Stimulated activated CD8-positive, alpha-beta memory T cell treated with anti-CD3 and anti-CD28 coated beads, Interleukin-12 subunit alpha, Interleukin-12 subunit beta, amount 100 ng/mL, for 1 hour (primary cell): ENCODE measurements at places on chromosomes 7 and 10.

DNA sequence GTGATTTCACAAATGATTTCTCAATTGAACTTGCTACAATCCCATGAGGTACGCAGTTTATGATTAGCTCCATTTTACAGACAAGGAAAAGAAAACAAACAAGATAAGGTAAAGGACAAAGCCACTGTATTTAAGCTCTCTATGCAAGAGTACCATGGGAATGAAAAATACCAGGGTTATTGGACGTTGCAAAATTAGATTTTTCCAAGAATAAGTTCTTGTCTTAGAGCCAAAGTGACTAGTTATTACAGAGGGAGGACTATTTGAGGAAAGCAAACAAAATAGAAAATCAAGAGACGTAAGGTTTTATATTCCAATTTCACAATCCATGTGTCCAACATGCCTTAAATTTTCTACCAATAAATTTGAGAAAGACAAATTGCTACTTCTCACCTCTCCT, 97.9 kb upstream of the PTN start:
- DNase-seq: no peak

DNA sequence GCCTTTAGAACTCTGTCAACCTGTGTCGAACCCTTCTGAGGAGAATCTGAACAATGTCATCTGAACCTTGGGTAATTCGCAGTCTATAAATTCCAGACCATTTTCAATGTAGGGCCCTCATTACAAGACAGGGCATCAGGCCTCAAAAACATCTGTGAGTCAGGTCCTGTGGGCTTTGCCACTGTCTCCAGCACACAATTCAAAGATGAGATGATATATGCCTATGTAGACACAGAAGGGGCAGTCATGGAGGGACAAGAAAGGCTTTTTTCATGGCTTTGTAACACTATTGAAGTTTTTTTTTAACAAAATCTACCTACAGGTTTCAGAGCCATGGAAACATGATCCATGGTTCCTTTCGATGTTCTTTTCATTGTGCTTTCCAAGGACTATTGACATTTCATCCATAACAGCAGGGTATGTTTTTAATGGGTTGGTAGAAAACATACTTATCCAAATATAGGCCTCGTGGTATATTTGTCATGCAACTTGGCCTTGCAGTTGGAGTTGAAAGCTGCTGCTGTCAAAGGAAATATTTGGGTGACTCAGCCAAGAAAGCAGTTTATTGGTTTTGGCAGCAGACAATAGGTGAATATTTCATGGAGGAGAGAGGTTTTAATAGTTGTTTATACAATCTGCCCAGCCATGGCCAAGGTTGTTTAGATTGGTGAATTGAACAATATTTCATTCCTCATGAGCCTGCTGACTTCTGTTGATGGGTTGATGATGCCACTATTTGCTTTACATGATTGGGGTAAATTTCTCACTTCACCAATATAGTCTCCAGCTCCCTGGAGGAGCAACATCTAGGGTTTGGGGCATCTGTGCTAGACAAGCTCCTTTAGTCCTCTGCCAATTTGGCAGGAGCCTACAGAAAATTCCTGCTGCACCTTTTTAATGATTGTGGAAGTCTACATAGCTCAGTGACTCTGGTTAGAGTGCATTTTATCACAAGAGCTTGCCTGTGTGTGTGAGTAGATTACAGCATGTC, 158.4 kb upstream of the TMEM72 start:
- DNase-seq: no peak

DNA sequence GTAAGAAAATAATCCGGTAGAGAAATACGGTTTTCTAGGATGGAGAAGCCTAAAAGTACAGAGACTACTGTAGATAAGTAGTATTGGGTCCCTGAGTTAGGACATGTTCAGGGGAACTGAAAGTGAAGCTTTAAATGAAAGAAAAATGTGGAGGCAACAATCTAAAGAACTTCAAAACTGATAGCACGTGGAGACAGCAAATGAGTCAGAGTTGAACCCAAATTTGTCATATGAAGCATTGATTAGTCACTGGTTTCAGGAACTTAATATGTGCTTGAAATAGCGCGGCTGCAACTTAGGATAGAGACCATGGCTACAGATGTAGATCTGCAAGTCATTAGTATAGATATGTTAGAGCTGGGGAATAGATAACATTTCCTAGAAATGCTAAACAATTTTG, 1138.6 kb upstream of the SORCS1 start:
- no peak for DNase-seq

DNA sequence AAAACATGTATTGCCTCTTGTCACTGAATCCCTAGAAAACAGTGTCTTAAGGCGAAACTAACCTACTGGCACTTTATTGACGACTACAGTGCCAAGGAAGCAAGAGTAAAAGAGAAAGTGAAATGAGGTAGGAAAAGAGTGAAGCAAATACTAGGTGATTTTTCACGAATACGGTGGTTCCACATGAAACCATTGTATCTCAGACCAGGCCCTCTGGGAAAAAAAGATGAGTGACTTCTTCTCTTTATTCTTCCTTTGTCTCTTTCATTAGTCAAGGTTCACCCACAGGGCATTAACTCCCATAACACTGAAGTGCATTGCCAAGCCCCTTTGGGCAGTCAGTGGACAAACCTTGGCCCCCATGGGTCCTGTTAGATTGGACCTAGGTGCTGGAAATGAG, 16.2 kb upstream of the MACC1 start:
- DNase-seq: no peak

DNA sequence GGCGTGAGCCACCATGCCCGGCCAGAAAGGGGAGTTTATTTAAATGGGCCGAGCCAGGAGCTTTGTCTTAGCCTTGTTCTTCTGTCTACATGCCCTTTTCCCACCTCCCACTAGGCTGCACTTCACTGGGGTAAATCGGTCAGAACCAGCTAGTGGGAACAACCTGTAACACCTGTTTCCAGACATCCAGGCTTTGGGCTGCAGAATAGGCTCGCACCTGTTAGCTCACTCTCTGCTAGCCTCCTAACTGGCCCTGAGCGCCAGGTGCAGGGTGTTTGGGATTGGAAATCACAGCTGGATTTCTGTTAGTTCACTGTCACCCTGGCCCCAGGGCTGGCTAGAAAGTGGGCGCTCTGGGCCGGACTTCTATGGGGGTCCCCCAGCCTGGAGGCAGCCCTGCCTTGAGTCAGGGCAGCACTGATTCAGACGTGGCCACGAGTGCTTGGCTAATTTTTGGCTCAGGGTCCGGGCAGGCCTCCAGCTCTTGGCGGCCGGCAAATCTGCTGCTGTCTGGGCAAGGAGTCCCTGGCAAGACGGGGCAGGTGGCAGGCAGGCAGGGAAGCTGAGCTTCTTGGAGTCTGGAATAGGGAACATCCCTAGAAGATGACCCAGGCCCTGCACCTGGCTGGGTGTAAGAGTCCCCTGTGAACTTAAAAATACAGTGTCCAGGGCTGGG, 48.6 kb downstream of the GTF2IRD1 start:
- DNase-seq: no peak

DNA sequence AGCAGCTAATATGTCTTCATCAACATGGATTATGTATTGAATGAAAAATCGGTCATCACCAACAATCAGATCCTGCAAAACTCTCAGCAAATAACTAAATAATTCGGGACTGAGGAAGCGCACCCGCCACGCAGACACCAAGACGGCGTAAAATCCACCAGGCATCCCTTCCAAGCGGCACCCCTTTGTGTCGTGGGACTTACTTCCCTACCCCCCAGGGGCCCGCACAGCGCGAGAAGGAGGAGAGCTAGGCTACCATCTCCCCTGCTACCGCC, 721 bp downstream of the ARL3 start:
- DNase-seq: no peak

DNA sequence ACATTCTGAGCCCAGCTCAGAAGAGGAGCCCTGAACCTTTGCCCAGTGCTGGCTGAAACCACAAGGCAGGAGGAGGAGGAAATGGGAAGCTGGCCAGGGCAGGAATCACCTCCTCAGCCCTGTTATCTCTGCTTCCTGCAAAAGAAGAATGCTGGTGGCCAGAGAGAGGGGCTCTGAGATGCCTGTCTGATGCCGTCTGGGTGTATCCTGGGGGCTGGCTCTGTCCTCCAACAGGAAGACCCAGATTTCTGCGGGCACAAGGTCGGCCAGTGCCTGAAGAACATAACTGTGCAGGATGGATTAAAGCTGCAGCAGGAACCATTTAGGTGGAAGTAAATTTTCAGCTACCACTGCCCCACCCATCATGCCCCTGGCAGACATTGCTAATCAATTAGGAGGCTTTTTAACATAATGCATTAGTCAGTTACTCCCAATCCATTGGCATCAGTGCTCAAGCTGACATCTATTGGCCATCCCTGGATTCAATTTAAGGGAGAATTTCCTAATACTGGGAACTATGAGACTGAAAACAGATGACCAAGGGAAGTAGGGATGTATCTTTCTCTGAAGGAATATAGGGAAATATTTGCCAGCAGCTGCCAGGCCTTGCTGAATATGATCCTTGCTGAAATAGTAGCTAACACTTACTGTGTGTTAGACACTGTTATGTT, 67.7 kb downstream of the COL13A1 start:
- DNase-seq: no peak

DNA sequence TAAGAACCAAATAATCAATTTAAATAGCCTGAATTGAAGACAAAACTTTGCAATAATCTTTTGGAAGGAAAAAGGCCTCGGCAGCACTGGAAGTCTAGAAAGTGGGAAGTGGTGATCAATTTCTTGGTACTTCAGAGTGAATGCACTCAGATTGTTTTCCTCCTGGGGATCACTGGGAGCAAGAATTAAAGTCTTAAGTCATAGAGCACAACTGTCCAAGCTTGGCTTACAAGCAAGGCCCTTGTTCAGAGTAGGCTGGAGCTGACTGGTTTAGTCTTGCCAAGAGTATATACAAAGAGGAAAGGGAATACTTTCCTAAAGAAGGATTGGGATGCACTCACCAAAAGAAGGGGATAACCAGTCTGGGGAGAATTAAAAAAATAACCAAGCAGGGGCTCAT, 637.1 kb downstream of the CCSER2 start:
- no peak for DNase-seq

DNA sequence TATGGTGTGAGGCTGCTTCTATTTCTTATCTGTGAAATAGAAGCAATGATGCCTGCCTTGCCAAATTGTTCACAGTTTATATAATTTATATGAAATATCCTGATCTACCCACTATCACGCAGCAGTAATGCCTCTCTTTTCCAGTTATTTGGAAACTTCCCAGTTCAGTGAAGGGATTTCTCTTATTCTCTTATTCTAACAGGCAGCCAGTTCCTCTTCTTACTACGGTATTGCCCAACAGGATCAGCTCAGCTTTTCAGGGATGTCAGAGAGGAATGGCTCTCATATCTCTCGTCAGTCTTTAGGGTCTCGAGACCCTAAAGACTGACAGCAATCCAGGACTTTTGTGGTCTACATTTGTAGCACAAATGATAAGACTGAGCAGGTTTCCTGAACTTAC, 215.6 kb downstream of the CREB5 start:
- DNase-seq: no peak

- no peak for DNase-seq
Measured at GRCh38 chr7:41992881-41993867, 243.8 kb downstream of the GLI3 start.

- DNase-seq: no peak
Measured at GRCh38 chr10:100345570-100346330, 1.3 kb upstream of the SCD start.

- DNase-seq: no peak
Measured at GRCh38 chr7:147771344-147771743, 819.2 kb upstream of the C7orf33 start.

DNA sequence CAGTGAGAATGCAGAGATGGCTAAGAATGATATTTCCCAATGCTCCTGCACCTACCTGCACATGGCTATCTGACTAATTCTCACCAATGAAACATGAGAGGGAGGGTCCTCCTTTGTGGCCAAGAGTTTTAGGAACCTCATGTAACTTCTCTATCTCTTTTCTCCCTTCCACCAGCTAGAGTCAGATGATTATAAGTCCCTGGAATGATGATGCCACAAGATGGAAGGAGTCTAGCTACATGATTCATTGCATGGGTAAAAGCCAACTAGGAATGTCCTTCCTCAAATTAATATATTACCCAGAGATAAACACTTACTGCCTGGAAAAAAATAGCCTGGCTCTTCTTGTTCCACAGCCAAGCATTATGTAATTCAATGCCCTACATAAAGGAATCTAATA, 55.1 kb upstream of the AASS start:
- DNase-seq: no peak

- no peak for DNase-seq
Measured at GRCh38 chr10:66836057-66836456, 89.8 kb upstream of the LRRTM3 start.

- DNase-seq: no peak
Measured at GRCh38 chr10:73647211-73647874, 6.1 kb upstream of the MYOZ1 start.

GRCh38 chr7:44313016-44313415, 12.4 kb downstream of the CAMK2B start:
- no peak for DNase-seq

GRCh38 chr7:34523226-34523918, 134.6 kb upstream of the NPSR1 start:
- DNase-seq: no peak

GRCh38 chr7:135833642-135834041, 85.0 kb upstream of the FAM180A start:
- no peak for DNase-seq

- DNase-seq: peak; percentile 94
Measured at GRCh38 chr7:133081599-133082389, at the start of gene CHCHD3. CHCHD3 (minus strand) TSS chr7:133082090; CDS start chr7:133081937, 153 bp downstream.

DNA sequence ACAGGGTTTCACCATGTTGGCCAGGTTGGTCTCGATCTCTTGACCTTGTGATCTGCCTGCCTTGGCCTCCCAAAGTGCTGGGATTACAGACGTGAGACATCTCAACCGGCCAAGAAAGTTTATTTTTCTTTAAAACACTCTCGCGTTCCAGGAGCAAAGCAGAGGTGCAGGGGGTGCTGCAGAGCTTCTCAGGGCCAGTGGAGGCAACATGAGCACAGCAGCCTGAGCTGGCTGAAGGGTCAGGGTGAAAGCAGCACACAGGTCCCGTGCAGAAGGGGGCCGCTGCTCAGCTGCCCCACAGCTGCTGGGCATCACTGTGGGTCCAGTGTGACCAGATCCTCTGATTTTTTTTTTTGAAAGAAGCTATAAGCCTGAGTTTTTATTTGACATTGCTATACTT, 46.1 kb downstream of the EPHB4 start:
- no peak for DNase-seq

GRCh38 chr7:30845426-30846135, 66.1 kb upstream of the AQP1 start:
- DNase-seq: no peak

DNA sequence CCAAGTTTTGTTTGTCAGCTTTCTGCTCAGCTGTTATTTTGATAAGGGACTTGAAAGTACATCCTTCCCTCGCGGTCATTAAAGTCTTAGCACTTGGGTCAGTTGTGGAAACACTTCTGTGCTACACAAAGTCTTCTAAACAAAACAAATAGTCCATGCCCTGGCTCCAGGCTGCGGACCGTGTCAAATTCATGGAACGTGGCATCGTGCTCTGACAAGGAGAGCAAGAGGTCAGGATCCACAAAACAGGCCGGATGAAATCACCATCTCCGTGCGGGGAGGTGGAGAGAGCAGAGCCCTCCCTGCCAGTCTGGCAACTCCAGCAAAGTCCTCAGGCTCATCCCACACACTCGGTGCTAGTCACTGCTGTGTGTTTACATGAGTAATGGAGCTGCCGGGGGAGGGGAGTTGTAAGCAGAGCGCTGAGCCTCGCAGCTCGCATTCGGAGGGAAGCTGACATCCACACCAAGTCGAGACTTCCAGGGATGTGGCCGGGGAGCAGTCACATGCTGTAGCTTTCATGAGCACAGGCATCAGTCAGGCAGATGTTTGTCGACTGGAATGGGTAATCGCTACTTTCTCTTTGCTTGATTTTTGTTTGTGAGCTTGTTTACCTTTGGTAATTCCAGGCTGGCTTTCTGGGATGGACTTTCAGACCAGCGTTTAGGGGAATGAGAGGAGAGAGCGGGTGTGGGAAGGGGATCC, 147.6 kb downstream of the ARID5B start:
- DNase-seq: peak; percentile 13
